Astrocyte (in vitro differentiated cells and primary cell): ENCODE measurements at places on chromosomes 1 and 21. TPM values are rescaled to one million over a fixed set of nuclear protein-coding genes. Genes with fewer than 3 reads are reported as not detected.

The WDR4 gene
- total RNA-seq: 20.5 and 20.8 TPM in 2 replicates

The LAMC1 gene
- 270 and 284 TPM in 2 replicates for total RNA-seq

The TTC34 gene
- 0.31 and 0.39 TPM in 2 replicates for total RNA-seq

The BARHL2 gene
- not detected in 2 replicates for total RNA-seq

The NTMT2 gene
- total RNA-seq: 0.43 TPM in 1 of 2 replicates, not detected in the other

The GSTM5 gene
- total RNA-seq: not detected in 2 replicates

The SEMA6C gene
- total RNA-seq: 7.4 and 7.5 TPM in 2 replicates

The TIE1 gene
- 0.87 and 0.98 TPM in 2 replicates for total RNA-seq

The IQGAP3 gene
- total RNA-seq: 1.9 and 2.2 TPM in 2 replicates

The KRTAP13-2 gene
- total RNA-seq: not detected in 2 replicates

The C1QC gene
- total RNA-seq: not detected in 2 replicates

The LEFTY1 gene
- 4.2 and 11.8 TPM in 2 replicates for total RNA-seq

The AQP10 gene
- 0.17 TPM in 1 of 2 replicates, not detected in the other for total RNA-seq

The AMY2B gene
- 1.7 and 2.1 TPM in 2 replicates for total RNA-seq

The SLC45A1 gene
- 0.95 and 1.0 TPM in 2 replicates for total RNA-seq

The KIF14 gene
- 1.2 and 2.1 TPM in 2 replicates for total RNA-seq

The DENND2C gene
- 2.8 and 3.2 TPM in 2 replicates for total RNA-seq

The RBM34 gene
- total RNA-seq: 102 and 129 TPM in 2 replicates

The FCGR2B gene
- total RNA-seq: not detected in 2 replicates

The MTR gene
- total RNA-seq: 35.8 and 38.7 TPM in 2 replicates

The TEKT2 gene
- total RNA-seq: 0.38 and 0.39 TPM in 2 replicates

The LENEP gene
- total RNA-seq: 0.99 TPM in 1 of 2 replicates, not detected in the other

The SLC25A34 gene
- total RNA-seq: 0.73 and 1.0 TPM in 2 replicates

The SLAMF7 gene
- total RNA-seq: 0.31 and 0.32 TPM in 2 replicates

The SERPINC1 gene
- total RNA-seq: not detected in 2 replicates

The NEGR1 gene
- 7.4 and 8.6 TPM in 2 replicates for total RNA-seq

The RUNX3 gene
- total RNA-seq: 2.1 and 2.5 TPM in 2 replicates

The CFHR1 gene
- total RNA-seq: 0.23 TPM in 1 of 2 replicates, not detected in the other

The MLLT11 gene
- 69.3 and 77.4 TPM in 2 replicates for total RNA-seq

The SPRR2A gene
- total RNA-seq: not detected in 2 replicates

The CNN3 gene
- 515 and 538 TPM in 2 replicates for total RNA-seq

The LCE2B gene
- total RNA-seq: not detected in 2 replicates

The CRNN gene
- total RNA-seq: not detected in 2 replicates

The ADAM30 gene
- total RNA-seq: not detected in 2 replicates

The AK5 gene
- total RNA-seq: 1.7 and 4.4 TPM in 2 replicates

The FALEC gene
- 0.43 TPM in 1 of 2 replicates, not detected in the other for total RNA-seq

The OPTC gene
- not detected in 2 replicates for total RNA-seq

The NR5A2 gene
- total RNA-seq: 0.12 and 0.39 TPM in 2 replicates

The LYST gene
- 12.5 and 15.7 TPM in 2 replicates for total RNA-seq

The AMY1C gene
- not detected in 2 replicates for total RNA-seq

The C1orf167 gene
- not detected in 2 replicates for total RNA-seq

The CHI3L2 gene
- total RNA-seq: 0.65 TPM in 1 of 2 replicates, not detected in the other

The E2F2 gene
- 0.11 TPM in 1 of 2 replicates, not detected in the other for total RNA-seq

The SUSD4 gene
- 9.2 and 18.8 TPM in 2 replicates for total RNA-seq

The PGLYRP3 gene
- total RNA-seq: not detected in 2 replicates

The CLCNKB gene
- total RNA-seq: 0.36 and 0.64 TPM in 2 replicates

The C1orf141 gene
- total RNA-seq: not detected in 2 replicates

The CELA2B gene
- total RNA-seq: not detected in 2 replicates

The TNFRSF14 gene
- 0.36 TPM in 1 of 2 replicates, not detected in the other for total RNA-seq
